ENCODE measurements at places on chromosomes 3 and 15.

- DNase-seq, result no peak
Observed at GRCh38 chr3:128539376-128539775, 46.4 kb upstream of the GATA2 start.

DNA sequence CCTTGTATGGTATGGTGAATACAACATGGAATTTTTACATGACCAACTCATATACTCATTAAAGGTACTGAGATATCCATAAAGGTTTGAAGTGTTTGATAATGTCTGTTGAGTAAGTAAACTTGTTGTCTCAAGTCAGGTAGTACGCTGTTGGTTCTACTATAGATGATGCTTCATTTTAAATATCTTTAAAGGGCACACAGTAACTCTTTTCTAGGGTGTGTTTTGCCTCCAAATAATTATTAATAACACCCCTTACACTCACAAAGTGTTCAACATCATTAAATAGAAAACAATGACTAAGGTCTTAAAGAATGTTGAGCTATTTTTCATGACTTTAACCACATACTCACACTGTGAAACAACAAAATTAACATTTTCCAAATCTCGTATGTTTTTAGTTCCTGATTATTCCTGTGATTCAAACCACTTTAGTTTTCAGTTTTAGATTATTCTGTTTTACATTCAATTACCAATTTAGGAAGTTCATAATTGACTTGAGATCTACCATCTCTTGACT is 220.0 kb upstream of the NANOGP8 start:
- DNase-seq, result no peak

GRCh38 chr3:170640737-170641171 is 54.9 kb upstream of the SLC7A14 start:
- no peak for DNase-seq

GRCh38 chr3:193872265-193872753 is 263.6 kb upstream of the HES1 start:
- DNase-seq, result peak; percentile 35

- no peak for DNase-seq
Observed at GRCh38 chr3:193335031-193335430, 43.5 kb downstream of the ATP13A5 start.

DNA sequence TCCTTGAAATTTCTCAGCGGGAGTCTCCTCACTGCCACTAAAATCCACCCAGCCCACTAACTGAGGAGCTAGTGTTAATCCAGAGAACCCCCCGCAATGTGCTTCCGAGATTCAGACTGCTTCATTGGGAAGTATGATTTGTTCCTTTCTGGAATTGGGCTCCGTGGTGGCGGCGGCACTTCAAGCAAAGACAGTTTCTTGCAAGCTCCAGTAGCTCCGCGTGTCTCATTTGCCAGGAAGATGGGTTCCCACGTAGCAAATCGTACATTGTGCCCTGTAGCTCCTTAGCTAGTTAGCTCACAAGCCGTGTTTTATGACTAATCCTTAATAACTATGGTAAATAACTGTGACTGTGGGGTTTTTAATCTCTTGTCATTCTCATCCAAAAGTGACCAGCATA is 45.4 kb downstream of the SLC6A1 start:
- DNase-seq, result no peak

GRCh38 chr3:128310286-128311058 is 156.2 kb downstream of the DNAJB8 start:
- no peak for DNase-seq

DNA sequence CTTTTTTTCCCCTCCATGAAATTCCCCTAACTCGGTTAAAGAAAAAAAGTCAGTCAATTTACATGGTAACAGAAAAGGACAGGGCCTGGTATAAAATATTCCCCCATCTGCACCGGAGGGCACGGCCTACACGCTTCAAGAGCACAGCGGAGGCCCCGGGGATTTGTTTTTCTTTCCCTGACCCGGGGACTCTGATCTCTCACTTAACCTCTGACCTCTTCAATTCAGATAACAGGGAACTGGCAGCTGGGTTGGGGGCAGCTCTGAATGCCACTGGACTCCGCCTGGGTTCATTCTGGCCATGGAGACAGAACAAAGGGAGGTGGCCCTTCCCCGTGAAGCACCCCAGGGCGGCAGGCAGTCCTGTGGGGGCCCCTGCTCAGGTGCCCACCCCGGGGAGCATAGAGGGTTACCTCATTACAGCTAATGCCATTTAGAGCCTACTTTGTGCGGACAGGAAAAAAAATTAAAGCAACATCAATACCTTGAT is 257.5 kb downstream of the SHQ1 start:
- no peak for DNase-seq

GRCh38 chr3:43728947-43729346 is 38.2 kb downstream of the ABHD5 start:
- no peak for DNase-seq

- DNase-seq, result no peak
Observed at GRCh38 chr3:64084640-64085039, 61.3 kb upstream of the PSMD6 start.

DNA sequence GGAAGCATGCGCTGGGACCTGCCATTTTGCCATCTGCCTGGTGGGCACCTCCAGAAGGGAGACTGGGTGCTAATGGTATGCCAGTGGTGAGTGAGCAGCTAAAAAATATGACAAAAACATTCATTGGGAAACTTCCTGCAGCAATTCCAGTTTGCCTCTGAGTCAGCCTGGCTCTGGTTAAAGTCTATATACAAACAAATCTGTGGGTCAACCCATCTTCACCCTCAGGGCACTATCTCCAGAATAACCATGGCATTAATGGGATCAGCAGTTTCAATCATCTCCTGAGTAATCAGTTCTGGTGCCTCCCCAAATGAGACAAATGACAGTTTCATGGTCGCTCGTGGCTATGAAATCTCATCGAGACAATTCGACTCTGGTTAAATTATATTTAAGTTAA is 21.5 kb downstream of the FRMD4B start:
- no peak for DNase-seq

DNA sequence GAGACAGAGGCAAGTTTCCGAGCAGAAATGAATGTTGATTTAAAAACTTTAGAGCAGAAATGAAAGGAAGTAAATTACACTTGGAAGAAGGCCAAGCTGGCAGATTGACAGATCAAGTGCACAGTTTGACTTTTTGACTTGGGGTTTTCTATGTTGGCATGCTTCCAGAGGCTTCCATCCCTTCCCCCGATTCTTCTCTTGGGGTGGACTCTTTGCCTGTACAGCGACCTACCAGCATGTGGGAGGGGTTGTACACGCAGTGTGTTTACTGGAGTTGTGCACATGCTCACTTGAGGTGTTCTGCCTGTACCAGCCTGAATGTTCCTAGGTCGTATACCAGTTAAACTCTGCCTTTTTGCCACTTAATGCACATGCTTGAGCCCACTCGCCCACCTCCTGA is 701.5 kb upstream of the GBE1 start:
- no peak for DNase-seq

- no peak for DNase-seq
Observed at GRCh38 chr3:133610031-133610430, 36.5 kb downstream of the CDV3 start.

DNA sequence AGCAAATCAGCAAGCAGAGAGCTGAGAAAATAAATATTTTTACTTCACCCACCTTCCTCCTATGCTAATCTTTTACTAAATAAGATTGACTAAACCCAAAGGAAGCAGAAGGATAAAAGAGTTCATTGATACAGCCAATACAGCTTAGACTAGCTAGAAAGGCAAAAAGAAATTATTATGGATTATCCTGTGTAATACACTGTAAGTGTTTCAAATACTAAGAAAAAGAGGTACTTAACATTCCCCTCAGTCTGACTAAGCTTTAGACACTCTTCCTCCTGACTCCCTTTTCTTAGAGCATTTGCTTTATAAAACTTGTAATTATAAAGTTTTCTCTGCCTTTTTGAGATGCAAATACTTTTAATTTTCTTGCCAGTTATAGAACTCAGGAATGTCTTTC is 848.9 kb upstream of the CADM2 start:
- DNase-seq, result no peak

- DNase-seq, result no peak
Observed at GRCh38 chr3:67375976-67376375, 278.4 kb downstream of the SUCLG2 start.

- DNase-seq, result no peak
Observed at GRCh38 chr15:66883284-66883911, 181.4 kb downstream of the SMAD6 start.

- DNase-seq, result no peak
Observed at GRCh38 chr15:48090666-48091065, 30.1 kb upstream of the SLC24A5 start.

DNA sequence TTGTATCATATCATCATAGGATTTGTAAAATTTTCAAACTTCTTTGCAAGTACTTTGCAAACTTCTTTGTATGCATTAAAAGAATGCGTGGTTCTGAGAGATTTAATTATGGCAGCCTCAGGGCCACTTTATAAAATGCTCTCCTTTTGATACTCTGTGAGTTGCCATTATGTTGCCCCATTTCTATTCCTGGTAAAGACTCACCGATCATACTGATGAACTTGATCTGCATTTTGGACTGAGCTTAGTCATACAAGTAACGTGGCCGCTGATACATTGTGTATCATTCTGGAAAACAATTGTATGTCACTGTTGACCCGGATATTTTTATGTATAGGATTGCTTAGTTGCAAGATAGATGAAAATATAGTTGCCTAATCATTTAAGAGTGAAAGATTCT is 38.8 kb downstream of the AKAP13 start:
- DNase-seq, result no peak

GRCh38 chr3:55701997-55702396 is 214.9 kb upstream of the WNT5A start:
- no peak for DNase-seq

DNA sequence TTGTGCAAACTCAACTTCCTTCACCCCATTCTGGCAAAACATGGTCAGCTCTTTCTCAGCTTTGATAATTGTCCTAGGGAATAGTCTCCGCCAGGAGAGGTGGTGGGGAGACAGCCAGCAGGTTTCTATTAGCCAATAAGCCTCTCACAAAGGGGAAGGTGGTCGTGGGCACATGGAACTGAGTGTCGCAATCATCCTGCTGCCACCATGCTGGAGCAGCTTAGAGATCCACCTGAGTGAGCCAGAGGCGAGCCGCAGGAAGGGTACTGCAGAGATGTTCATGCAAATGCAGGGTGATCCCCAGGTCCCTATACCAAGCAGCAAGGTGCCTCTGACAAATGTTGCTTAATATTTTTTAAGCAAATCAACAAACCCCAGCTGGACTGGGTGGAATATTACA is 182.8 kb downstream of the RORA start:
- no peak for DNase-seq

- no peak for DNase-seq
Observed at GRCh38 chr3:123547881-123548519, 36.9 kb downstream of the HACD2 start.

DNA sequence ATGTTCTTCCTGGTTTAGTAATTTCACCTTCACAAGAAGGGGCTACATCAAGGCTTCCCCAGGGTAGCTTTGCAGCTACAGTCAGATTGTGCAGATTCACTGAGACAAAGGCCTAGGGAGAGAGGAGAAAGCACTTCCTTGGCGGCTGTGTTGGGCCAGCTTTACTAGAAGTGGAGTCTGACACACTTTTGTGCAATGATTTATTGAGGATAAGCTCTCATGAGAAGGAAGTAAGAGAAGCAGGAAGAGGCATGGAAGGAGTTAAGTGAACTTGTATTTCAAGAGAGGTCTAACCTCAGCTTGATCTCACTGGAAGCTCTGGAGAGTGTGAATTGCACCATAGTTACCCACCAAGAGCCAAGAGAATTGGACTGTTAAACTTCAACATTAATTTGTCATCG is 78.9 kb downstream of the TGFBR2 start:
- peak; percentile 69 for DNase-seq

DNA sequence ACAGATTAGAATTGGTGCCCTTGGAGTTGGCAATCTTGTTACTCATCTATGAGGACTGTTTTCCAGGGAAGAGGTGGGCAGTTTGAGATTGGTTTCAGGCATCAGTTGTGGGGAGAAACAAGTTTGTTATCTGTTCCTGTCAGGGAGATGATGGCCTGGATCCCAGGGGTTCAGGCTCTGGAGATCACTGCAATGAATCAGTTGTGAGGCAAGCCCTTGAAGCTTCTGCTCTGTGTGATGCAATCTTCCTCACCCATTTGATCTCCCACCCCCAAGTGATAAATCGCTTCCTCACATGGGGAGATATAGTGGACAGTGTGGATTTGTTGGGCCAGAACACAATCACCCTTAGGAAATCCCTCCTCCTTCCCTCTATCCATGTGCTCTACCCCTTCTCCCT is 276.6 kb upstream of the LRTM1 start:
- no peak for DNase-seq

DNA sequence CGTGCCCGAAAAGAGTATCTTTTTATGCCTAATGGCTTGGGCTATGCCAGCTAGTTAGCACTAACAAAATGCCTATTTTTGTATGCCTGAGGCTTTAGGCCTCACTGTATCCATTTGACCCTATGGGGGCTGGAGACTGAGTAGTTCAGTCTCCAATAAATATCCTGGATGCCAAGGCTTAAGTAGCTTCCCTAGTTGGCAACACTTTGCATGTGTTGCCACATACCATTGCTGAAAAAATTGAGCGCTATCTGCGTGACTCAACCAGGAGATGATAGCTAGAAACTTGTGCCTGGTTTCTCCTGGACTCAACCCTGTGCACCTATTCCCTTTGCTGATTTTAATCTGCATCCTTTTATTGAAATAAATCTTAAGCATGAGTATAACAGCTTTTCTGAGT is 58.4 kb upstream of the ATP2C1 start:
- no peak for DNase-seq

DNA sequence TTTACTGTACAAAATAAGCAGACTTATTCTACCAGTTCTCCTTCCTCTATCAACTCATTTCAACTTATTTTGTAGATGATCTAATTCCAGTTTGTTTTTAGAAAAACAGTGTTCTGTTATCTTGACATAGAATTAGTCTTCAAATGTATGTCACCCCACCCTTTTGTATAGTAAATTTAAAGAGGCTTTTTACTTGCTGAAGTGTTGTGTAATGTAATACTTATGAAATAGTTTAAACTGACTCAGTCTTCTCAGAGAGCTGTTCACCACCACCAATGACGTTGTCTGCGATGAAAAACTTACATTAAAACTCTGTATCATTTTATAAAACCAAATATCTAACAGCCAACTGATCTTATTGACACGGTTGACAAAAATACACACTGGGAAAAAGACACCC is 82.9 kb downstream of the RAP2B start:
- DNase-seq, result no peak

DNA sequence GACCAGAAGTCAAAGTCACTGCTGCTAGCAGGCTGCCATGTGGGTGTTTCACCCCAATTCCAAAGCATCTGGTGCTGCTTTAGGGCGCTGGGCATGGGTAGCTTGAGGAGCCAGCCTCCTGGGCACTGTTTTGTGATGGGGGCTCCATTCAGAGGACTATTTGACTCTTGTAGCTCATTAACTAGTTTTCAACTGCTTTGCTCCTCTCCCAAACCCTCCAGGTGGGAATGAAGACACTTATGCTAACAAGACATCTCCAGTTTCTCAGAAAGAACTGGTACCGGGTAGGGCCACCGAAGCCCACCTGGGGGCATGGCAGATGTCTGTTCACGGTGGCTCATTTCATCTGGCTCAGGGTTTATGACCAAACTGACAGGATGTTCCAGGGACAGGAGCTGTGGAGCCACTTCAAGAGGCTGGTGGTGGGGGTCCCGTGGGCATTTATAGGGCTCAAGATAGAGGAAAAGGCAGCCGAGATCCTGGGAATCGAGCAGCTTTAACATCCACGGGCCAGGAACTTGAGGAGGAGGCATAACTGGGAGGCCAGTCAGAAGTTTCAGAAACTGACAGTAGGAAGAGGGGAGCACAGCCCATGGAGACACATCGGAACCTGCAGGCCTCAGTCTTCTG is 17.7 kb downstream of the AMOTL2 start:
- DNase-seq, result no peak

Data from activated CD4-positive, alpha-beta T cell treated with anti-CD3 and anti-CD28 coated beads, Interleukin-2, Interleukin-4, amounts not matched to agents 100 ng/mL and 50 ng/mL, durations not matched to agents 16 hours and 8 hours (primary cell).